ENCODE measurements at places on chromosomes 7 and 10. TPM values are rescaled to one million over a fixed set of nuclear protein-coding genes. Genes with fewer than 3 reads are reported as not detected.

MMRN2 gene
- total RNA-seq, result 1.0 TPM

MRLN gene
- not detected for total RNA-seq

SYCE1 gene
- not detected for total RNA-seq

RNLS gene
- total RNA-seq, result 8.0 TPM

TMEM178B gene
- 1.3 TPM for total RNA-seq

PSPH gene
- total RNA-seq, result 22.2 TPM

IFIT2 gene
- 2.7 TPM for total RNA-seq

NHLRC2 gene
- 8.7 TPM for total RNA-seq

ZNF467 gene
- 1.3 TPM for total RNA-seq

Data from A549 treated with Hydrocortisone at 1 μM for 4 hours (cell line).